Activated T-helper 17 cell treated with anti-CD3 and anti-CD28 coated beads, Interleukin-2, amount 50 U/mL, for 72 hours (primary cell): ENCODE measurements at places on chromosomes 12 and 14. TPM values are rescaled to one million over a fixed set of nuclear protein-coding genes. Genes with fewer than 3 reads are reported as not detected.

DNA sequence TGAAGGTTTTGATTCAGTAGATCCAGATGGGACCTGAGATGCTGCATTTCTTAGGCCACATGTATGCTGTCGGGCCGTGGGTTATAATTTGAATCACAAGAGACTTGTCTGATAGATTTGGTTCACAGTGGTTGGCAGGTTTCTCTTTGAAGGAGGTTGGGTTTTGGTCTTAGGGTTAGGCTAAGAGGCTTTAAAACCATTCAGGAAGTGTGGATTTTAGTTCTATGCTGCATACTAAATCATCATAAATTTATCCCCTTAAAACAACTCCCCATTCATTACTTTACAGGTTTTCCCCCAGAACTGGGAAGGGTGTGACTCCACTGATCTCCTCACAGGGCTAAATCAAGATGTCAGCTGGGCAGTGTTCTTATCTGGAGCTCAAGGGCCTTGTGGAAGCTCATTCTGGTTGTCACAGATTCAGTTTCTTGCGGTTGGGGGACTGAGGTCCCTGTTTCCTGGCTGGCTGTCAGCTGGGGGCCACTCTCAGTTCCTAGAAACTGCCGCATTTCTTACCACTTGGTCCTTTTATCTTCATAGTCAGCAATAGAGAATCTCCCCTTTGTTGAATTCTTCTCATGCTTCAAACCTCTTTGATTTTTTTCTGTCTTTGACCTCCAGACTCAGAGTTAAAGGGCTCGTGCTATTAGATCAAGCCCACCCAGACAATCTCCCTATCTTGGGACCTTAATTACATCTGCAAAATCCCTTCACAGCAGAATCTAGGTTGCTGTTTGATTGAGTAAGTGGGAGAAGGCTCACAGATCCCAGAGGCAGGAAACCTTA, 20.6 kb upstream of the PCNX1 start:
- peak; percentile 48 for ATAC-seq

- ATAC-seq = no peak
These were observed 10.1 kb upstream of the RASSF3 start for GRCh38 chr12:64600164-64600561.

KLHL28 gene
- total RNA-seq = 13.0 TPM

- ATAC-seq = no peak
These were observed 663 bp downstream of the NCKAP5L start for GRCh38 chr12:49827401-49828099.

DNA sequence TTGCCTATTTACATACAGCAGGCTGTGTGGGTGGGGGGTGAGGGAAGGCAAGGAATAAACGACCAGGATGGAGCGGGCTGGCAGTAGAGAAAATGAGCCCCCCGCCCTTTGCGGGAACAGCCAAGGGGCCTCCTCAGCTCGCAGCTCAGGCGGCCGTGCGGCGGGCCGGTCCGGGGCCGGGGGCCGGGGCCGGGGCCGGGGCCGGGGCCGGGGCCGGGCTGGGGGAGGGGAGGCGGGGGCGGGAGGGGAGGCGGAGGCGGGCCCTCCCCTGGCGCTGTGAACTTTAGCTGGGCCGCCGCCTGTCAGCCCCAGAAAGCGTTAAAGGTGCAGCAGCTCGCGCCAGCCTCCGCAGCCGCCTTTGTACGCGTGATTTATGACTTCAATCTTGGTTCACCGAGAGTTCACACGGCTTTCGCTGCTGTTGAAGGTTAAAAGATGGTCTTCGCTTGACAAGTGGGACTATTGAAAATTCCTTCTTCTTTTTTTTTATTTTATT, 28.8 kb downstream of the HOXC4 start:
- ATAC-seq = no peak

- no peak for ATAC-seq
These were observed 114.2 kb downstream of the C12orf75 start for GRCh38 chr12:105444653-105445102.

- ATAC-seq = no peak
These were observed 3.1 kb downstream of the GPD1 start for GRCh38 chr12:50106907-50107306.

- ATAC-seq = peak; percentile 79
These were observed 1.4 kb upstream of the KCNK13 start for GRCh38 chr14:90060312-90060964.

TMEM121 gene
- 2.5 TPM for total RNA-seq

- no peak for ATAC-seq
These were observed 3.5 kb downstream of the IRF9 start for GRCh38 chr14:24164518-24164991.

IL31 gene
- total RNA-seq = not detected

PRH2 gene
- not detected for total RNA-seq

LALBA gene
- not detected for total RNA-seq

MGAT2 gene
- 44.6 TPM for total RNA-seq

SPX gene
- 1.5 TPM for total RNA-seq

TESPA1 gene
- total RNA-seq = 91.7 TPM

DNA sequence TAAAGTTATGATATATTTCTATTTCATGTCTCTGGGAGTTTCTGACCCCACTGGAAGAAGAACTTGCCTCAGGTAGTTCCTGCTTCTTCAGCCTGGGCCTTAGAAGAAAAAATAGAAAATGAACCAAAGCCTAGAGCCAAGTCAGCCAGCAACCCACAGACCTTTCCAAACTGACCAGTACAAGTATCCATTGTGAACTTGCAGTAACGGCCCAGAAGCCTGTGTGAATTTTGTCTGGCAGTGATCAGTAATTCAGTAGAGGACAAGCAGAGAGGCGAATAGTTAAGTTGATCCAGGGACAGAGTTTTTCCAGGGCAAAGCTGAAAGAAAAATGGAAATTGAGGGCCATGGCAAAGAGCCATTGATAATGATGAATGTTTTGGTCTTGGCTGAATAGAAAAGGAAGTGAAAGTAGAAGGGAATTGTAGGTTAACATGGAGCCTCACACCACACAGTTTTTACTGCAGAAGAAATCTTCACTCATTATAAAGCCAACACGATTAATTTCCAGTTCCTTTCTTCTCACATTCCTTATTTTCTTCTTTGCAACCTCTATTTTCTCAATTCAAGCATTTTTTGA, 311.8 kb downstream of the BTG1 start:
- no peak for ATAC-seq
